ENCODE measurements at places on chromosomes 5 and 9. TPM values are rescaled to one million over a fixed set of nuclear protein-coding genes. Genes with fewer than 3 reads are reported as not detected.

The ACSL6 gene
- not detected for total RNA-seq

The RNF183 gene
- total RNA-seq = not detected

The SNCAIP gene
- total RNA-seq = 2.6 TPM

The OR1Q1 gene
- not detected for total RNA-seq
